Suprapubic skin (tissue), 4 donors: ENCODE measurements at places on chromosomes 7 and 10. TPM values are rescaled to one million over a fixed set of nuclear protein-coding genes. Genes with fewer than 3 reads are reported as not detected.

Gene OR9A2
- not detected for total RNA-seq

DNA sequence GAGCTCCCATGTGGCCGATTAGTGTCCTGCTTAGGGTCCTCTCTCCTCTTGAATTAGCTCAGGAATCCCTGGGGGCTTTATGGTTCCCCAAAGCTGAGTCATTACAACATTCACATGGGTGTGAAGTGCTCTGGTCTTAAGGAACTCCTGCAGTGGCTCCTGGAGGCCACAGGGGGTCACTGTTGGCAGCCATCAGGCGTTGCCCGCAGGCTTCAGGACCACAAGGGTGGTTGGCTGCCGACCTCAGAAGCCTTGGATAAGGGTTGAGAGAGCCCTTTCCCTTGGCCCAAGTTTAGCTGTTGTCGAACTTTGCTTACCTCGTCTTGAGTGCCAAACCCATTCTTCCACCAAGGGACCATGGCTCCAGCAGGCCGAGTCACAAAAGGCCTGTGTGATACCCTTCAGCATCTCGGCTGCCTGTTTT, 61.7 kb downstream of the SH2D4B start:
- DNase-seq = no peak

GRCh38 chr7:101308245-101309085, 13.1 kb downstream of the IFT22 start:
- no peak for DNase-seq

DNA sequence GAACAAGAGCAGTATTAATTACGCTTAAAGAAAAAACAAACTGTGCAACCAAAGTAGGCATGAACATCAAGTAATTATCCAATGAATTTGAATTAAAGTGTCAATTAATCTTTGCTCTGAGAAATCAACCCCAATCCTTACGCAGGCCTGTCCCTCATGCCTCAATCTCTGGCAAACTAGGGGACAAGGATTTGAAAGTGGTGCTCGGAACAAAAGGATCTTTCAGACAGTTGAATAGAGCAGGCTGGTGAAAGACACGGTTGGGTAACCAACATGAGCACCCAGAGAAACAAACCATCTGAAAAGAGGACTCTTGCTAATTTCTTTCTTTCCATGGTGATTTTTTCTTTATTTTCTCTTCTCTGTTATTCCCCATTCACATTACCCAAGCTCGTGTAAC, 203.5 kb upstream of the PHF14 start:
- DNase-seq = no peak

Gene TEX36
- total RNA-seq = not detected

DNA sequence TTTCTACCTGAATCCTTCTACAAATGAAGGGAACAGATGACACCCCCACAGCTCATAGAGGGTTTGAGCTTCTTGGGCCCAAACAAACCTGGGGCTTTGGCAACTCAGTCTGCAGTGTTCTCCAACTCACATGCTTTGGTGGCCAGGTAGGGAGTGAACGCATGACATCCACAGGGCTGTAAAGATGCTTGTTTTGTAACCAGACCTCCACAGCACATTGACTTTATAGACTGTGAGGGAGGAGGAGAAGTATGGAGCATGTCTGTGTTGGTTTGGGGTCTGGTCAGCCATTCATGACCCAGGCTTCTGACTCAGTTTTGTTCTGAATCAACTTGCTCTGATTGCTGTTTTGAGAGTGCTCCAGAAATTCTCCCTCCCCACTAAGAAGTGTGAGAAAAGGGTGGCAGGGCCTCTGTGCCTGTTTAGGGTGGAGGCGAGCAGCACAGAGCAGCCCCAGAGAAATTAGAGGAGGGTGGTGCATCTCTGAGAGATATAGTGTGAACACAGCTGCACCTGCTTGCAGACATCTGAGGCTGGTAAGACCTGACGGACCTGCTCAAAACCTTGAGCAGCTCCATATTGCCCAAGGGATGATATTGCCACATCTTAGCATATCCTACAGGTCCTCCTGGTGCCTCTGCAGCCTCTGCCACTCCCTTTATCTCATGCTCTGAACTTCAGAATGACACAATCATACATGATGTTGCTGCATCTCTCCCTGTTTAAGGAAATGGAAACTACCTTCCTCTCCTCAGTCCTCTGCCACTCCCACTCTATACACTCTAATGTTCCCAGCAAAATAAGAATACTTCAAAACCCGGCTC, 287.7 kb downstream of the ABCA13 start:
- no peak for DNase-seq

DNA sequence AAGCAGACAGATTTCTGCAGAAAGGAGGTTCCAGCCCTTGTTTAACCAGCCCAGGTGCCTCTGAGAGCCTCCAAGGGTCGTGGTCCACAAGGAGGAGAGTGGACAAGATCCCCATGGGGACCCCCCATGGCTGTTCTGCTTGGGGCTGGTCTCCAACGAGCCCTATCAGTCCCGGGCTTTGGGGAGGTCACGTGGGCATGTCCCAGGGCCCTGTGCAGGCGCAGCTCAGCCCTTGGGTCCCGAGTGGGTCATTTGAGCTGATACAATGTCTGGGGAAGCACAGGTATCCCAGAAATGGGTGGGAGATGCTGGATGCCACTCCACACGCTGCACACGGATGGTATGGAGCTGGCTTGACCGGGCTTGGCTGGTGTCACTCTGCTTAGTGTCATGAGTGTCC, 57.8 kb downstream of the NPTX2 start:
- DNase-seq = no peak

DNA sequence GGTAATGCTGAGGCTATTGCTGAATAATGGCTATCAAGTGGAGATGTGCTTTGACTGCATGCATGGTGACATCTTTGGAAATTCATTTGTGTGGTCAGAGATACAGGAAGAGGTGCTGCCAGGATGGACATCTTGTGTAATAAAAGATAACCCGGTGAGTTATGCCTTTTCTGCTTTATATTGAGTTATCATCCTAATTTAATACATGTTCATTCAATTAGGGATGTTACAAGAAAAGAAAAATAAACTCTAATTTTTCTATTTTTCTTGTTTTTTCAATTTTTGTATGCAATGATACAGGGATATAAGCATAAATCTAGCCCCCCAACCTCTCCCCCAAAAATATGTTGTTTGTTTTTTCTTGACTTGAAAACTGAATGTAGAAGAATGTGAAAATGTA, 26.4 kb upstream of the LMOD2 start:
- no peak for DNase-seq

Gene MEOX2
- total RNA-seq = 2.5 TPM

- DNase-seq = peak; percentile 67
Measured at GRCh38 chr7:26153823-26154783, 2.1 kb downstream of the NFE2L3 start.

Gene CTAGE6
- total RNA-seq = not detected

DNA sequence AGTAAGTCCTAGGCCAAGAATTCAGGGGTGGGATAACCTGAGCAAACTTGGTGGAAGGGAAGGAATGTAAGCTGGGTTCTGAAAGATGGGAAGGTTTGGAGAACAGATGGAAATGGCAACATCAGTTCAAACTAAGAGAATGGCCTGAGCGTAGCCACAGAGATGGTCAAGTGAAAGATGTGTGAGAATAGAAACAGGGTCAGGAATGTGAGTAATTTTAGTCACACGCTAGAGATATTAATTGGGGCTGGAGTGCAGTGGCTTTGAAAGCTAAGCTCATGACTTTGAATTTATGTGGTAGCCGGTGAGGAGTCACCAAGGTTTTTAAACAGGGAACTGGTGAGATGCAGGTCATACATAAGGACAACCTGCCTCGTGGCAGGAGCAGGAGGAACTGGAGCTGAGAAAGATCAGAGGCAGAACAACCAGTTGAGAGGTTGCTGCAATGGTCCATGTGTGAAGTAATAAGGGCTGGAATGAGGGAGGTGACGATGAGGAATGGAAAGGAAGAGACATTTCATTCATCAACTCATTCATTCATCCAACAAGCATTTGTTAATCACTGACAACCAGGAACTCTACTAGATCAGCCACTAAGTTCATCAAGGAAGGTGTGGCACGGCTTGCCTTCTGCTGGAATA, 12.9 kb upstream of the SORBS1 start:
- DNase-seq = no peak

GRCh38 chr10:67115972-67116371, 190.1 kb downstream of the LRRTM3 start:
- no peak for DNase-seq

Gene ZNF365
- total RNA-seq = 1.6 TPM

GRCh38 chr7:40753455-40753854, 618.6 kb downstream of the SUGCT start:
- no peak for DNase-seq

- DNase-seq = no peak
Measured at GRCh38 chr7:55427800-55428199, 62.7 kb downstream of the LANCL2 start.

DNA sequence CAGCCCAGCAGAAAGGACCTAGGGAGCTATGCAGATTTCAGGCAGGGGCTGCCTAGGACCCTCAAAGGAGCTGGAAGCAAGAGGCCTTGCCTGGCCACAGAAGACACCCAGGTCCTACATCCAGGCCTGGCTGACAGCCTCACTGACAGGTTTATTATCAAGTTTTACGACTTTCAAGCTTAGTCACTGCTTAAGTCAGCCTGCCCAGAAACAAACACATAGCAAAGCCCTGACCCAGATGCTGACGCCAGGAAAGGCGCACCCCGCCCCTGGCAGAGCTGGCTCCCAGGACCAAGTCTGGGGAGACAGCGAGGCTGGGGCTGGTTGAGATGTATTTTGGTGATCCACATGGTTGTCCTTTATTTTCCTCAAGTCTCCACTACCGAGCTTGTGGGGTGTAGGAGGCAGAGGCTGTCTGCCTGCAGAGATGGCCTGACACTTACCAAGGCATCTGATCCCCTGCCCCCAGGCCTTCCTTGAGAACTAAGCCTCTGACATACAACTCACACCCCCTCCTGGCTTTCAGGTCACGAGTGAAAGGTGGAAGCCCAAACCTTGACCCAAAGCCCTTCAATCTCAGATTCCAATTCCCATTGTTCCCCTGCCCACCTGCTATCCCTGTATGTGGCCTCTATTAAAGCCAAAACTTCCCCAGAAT, 80.7 kb upstream of the EMX2 start:
- DNase-seq = peak; percentile 88

Gene NAPEPLD
- total RNA-seq = 8.1 TPM

DNA sequence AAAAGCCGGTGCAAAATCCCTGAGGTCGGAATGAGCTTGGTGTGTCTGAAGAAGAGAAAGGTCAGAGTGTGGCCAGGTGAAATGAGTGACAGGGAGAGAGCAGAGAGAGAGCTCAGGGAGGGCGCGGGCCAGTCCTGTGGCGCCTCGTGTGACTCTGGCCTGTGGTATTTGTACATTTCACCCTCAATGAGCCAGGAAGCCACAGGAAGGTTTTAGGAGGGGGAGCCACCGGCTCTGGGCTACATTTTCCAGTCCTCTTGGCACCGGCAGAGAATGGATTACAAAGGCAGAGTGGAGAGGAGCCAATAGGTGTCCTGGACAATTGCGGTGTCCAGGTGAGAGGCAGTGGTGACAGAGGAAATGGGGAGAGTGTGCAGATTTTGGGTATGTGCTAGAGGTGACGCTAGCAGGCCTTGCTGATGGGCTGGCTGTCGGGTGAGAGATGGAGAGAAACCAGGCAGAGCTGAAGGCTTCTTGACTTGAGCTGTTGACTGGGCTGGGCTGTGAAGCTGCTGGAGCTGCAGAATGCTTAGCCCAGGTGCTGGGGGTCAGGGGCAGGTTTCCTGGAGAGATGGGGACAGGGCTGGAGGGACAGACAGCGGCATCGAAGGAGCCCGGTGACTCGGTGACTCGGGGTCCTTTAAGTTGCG, 38.1 kb downstream of the COL13A1 start:
- DNase-seq = no peak

GRCh38 chr10:14536241-14537213, 205.8 kb upstream of the FRMD4A start:
- DNase-seq = peak; percentile 83

Gene SH2D4B
- total RNA-seq = 0.23 TPM

Gene C10orf105
- 0.17 TPM for total RNA-seq
